ENCODE measurements at places on chromosomes 11 and 22.

GRCh38 chr22:23850136-23850611 lies 7.5 kb upstream of the SLC2A11 start:
- no peak for DNase-seq

DNA sequence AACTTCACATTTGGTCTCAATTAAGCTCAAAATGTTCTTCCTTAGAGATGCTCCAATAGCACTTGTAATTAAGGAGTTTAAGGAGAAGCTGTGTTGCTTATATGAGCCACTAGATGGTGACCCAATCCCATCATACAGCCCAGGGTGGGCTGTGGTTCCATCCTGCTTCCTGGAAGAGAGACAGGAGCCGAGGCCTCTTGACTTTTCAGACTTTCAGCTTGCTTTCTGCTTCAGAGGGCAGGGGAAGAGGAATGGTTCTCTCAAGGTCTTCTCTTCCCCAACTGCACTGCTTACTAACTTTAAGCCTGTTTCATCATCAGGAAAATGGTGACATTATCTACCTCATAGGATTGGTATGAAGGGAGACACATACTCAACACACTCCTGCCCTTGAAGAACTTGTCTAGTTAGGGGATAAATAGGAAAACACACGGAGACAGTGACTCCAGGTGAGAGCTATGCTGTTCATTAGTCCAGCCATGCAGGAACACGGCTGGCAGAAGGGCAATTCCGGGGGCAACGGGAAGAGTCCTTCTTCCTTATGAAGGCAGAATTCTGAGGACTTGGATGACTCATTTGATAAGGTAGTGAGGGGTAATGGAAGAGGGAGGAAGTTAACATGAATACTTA lies 20.1 kb downstream of the TMEM218 start:
- DNase-seq = no peak

DNA sequence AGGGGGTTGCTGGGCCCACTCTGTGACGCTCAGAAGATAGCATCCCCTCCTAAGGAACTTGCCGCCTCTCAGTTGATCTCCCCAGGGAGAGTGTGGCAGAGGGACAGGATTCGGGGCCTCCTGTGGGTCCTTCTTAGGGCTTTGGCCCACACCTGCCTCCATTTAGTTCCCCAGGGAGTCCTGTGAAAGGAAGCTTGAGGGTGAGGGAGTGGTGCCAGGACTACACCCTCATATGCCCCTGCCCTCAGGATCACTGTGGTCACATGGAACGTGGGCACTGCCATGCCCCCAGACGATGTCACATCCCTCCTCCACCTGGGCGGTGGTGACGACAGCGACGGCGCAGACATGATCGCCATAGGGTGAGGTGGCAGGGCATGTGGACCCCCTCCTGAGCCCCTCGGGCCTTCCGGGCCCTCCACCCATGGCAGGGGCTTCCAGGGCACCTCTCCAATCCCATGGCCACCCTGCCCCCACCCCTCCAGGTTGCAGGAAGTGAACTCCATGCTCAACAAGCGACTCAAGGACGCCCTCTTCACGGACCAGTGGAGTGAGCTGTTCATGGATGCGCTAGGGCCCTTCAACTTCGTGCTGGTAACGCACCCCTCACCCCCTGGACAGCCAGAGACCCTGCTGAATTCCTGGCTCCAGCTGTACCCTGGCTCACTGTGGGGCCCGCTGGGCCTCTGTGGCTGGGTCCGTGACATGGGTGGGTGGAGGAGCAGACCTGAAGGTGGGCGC lies 3.5 kb downstream of the INPP5J start:
- no peak for DNase-seq

- DNase-seq = no peak
Measured at GRCh38 chr11:86237267-86237804, 7.2 kb upstream of the EED start.

DNA sequence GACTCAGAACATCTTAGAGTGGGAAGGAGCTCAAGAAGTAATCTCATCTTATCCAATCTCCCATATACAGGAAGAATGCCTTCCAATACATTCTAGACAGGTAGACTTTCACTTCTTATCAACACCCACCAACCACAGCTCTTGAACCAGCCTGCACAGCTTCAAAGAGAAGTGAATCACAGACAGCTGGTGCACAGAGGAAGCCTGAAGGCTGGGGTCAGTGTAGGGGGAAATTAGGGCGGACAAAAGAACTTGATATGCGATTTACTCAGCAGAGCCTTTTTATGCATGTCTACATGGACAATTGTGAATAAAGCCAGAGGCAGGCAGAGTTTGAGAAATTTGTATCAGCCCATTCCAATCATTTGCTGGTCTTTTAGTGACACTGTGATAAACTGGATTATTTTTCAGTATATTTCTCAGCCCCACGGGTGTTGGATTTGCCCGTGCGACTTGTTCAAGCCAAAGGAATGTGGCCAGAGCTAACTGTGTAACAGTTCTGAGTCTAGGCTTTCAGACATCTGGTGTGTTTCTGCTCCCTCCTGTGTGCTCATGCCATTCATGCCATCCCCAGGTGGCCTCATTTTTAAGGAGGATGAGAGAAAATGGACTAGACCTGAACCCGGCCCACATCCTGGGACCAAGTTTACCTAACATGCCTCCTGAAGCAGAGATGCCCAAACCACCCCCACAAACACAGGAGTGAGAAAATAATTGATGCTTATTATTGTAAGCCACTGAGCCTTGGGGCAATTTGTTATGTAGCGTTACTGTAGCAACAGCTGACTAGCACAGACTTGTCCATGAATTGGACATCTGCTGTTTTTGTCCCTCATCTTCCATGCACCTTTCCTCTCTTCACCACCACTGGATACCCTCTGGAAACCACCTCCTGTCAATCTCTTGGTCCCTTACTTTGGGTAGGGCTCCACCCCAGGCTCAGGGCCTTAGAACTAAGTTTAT lies 137.5 kb upstream of the HSD17B12 start:
- DNase-seq = no peak

DNA sequence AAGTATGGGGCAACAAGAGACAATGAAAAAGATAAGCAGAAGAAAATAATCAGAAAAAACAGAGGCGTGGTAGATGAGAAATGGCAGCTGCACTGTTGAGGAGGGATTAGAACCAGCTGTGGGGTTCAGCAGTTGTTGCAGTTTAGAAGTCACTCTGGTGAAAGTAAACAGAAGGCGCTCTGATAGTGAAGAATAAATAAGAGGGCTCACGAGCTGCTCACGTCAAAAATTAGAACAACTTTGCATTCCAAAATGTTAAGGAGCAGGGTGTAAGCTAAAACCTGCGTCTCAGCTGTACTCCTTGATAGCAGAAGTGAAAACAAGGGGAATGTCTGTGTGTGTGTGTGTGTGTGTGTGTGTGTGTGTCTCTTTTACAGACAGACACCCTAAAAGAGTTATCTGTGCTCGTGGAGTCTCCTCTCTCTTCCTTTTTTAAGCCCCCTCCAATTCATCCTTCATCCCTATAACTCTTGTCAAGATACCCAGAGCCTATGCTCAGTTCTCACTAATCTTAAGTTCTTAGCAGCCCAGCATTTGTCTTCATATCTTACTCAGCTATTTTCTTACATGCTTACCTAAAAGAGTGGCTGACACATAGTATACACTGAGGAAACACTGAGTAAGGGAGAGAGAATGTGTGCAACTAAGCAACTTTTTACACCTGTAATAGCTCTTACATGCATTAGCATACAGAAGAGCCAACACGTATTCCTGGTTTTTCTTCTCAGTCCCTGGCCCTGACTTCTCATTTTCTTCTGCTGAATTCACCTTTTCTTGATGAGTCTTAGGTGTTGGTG lies 8.9 kb downstream of the TTC17 start:
- DNase-seq = no peak

- DNase-seq = no peak
Measured at GRCh38 chr11:27013781-27014361, 20.0 kb downstream of the FIBIN start.

- no peak for DNase-seq
Measured at GRCh38 chr11:6452219-6452618, 11.4 kb upstream of the HPX start.

DNA sequence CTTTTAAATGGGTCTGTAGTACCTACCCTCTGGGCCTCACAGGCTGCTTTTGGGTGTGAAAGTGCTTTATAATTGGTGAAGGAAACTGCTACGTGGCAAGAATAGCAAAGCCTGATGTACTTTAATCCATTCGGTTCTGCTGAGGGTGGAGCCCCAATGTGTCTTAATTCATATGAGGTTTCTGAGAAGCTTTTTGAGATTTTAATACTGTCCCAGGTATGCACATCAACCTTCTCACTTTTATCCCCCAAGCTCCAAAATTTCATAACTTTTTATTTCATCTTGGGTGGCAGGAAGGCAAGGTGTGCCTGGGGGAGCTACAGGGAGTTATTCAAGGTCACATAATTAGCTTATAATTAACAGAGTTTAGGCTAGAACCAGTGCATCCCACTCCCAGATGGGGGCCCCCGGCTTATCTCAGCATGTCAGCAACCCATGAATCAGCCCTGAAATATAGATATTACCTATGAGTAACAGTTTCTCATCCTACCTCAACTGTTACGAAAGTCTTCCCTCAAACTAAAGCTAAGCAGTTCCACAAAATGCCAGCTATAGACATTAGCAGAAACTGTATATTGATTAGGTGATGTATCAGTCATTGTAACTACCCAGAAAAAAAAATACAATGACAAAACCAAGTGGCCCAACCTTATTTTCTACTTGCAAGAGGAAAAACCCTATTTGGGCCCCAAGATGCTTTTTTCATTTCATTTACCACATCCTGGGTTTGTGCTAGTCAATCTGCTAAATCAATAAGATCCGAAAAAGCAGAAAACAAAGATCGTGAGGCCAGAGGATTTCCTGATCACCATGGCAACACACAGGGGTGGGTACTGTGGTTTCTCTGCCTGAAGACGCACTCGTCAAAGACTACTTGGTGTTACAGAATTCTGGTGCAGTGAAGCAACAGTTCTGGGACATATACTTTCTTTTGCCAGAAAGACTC lies 26.7 kb downstream of the CD44 start:
- peak; percentile 32 for DNase-seq

DNA sequence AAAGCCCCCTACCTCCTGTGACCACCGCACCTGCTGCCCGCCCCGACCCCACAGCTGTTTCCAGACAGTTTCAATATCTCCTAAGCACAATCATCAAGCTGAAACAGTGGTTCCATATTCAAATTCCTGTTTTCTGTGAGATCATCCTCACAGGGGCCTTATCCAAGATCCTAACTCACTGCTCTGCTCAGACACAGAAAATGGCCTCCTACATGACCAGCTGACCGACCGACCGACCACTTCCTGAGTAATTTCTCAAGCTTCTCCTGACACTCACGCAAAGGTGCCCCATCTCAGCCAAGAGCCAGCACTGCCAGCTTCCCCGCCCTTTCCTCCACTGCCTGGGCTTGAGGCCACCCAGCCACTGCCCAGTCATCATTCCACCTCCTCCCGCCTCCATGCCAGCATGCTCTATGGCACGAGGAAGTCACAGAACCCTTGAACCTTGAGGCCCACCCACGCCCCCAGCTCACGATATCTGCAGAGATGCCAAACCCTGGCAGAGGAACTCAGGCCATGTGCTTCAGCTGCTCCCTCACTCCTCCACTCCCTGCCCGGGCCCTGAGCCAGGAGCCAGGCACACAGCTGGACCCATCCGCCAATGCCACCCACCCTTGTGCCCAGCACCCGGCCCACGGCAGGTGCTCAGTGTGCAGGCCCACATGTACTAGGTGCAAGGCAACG lies 14.0 kb downstream of the KIAA0930 start:
- no peak for DNase-seq

DNA sequence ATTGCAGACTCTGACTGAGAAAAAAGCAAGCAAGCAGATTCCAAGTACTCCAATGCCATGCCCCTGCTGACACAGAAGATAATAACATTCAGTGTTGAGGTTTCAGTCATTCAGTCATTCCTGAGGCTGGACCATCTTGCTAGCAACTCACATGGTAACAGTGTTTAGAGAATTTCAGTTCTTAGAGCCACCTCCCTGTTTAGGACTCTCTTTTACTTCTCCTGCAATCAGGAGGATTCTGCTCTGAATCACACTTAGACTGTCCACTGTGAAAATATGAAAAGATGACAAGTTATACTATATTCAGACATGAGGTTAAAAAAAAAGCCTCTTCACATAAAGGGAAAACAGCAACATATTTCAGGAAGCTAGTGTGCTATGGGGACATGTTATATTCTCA lies 183.9 kb upstream of the CTSC start:
- no peak for DNase-seq

DNA sequence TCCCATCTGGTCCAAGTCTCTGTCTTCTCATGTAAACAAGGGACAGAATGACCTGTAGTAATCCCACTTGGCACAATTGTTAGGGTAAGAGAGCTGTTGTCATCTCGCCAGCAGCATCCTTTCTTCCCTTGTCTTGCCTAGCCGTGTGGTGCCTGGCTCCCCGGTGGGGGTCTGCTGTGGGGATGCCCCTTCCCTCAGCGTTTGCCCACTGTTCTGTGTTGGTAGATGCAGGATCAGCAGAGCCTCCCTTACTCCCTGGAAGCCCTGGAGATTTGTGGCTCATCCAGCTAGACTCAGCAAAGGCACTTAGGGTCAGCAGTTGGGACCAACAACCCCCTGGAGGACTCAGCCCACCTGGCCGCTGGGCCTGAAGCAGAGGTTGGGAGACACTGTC lies 13.0 kb downstream of the ACO2 start:
- DNase-seq = no peak

GRCh38 chr11:125494974-125495725 lies 915 bp downstream of the FEZ1 start:
- DNase-seq = no peak

- no peak for DNase-seq
Measured at GRCh38 chr11:114478768-114479167, 39.5 kb downstream of the REXO2 start.

Measured in GOT3 (cell line).